ENCODE measurements at places on chromosomes 3 and 15.

DNA sequence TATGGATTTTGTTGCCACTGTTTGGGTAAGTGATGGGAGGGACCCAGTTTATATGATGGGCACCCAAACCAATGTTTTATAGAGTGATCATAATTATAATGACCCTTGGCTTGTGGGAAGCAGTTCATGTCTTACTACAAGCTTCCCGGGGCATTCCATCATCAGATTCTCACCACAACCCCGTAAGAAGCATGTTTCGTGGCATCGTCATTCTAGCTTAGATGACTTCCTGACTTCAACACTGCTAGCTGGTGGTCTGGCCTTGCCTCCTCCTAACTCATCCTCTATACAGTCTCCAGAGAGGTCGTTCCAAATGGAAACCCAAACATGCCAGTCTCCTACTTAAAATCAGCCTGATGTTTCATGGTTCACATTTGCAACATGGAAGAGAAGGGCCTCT lies 226.9 kb downstream of the ADAMTS9 start:
- no peak for DNase-seq

DNA sequence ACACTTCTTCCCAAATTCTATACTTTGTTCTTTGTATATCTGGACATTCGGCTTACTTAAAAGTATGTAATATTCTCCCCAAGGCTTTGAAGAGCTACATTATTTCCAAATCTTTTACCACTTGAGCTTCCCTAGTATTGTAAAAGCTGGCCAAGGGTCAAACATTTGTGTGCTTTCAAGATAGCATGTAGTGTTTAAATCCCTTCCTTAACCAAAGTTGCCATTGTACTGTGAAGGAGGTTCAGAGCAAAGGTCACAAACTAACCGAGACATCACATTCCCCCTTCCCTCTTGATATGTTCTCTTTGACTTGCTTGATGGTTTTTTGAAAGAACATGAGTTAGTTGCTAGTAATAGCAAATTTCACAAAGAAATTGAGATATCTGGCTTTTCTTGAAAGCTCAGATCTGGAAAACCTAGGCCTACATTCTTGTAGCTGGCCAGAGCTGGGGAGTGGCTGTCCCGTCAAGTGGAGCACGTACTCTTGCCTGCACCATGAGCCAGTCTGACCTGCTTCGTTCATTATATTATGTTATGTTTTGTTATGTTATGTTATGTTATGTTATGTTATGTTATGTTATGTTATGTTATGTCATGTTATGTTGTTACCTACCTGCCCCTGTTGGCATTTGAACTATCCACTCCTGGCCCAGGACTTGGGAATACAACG lies 60.2 kb downstream of the FILIP1L start:
- no peak for DNase-seq

- DNase-seq: no peak
These were observed 63.3 kb downstream of the ROBO2 start for GRCh38 chr3:77102951-77103769.

GRCh38 chr3:56823984-56824703 lies 22.4 kb upstream of the ARHGEF3 start:
- DNase-seq: no peak

DNA sequence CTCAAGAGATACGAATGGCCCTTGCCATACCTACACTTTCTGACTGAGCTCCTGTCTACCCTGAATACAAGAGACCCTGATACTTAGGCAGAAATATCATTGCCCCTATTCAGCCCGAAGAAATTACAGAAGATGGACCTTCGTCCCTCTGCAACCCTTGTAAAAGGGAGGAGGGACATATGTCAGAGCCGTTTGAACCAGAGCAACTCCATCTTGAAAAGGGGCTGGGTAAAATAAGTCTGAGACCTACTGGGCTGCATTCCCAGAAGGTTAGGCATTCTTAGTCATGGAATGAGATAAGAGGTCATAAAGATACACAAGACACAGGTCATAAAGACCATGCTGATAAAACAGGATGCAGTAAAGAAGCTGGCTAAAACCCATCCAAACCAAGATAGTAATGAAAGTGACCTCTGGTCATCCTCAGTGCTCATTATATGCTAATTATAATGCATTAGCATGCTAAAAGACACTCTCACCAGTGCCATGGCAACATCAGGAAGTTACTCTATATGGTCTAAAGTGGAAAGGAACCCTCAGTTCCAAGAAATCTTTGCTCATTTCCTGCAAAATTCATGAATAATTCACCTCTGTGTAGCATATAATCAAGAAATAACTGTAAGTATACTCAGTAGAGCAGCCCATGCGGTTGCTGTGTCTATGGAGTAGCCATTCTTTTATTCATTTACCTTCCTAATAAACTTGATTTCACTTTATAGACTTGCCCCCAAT lies 49.7 kb upstream of the GPD1L start:
- DNase-seq: no peak

GRCh38 chr3:194384156-194384555 lies 14.6 kb upstream of the LRRC15 start:
- no peak for DNase-seq

DNA sequence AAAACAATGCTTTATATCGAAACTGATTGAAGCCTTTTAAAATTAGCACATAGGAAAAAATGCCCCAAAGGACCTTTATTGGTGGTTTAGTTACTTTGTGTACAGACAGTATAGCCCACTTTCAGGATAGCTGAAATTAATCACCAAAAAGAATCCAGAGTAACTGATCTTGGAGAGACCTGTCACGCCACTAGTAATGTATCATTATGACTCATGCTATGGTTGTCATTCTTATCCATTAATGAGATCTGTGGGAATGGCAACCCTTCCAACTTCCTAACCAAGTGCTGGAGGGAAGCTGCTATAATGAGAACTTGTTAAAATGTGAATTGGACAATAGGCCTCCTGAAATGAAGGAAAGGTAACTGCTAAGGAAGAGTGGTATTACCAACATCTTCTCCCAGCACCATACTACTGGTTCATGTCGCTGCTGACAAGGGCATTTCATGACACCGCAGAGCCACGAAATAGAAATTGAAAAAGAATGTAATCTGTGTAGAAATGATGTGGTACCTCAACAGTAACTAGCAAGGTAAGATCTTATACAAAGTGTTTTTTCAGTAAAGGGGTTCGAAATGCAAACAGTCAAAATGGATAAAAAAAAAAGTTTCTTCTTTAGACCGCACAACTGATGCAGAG lies 7.1 kb upstream of the EMC4 start:
- DNase-seq: no peak

DNA sequence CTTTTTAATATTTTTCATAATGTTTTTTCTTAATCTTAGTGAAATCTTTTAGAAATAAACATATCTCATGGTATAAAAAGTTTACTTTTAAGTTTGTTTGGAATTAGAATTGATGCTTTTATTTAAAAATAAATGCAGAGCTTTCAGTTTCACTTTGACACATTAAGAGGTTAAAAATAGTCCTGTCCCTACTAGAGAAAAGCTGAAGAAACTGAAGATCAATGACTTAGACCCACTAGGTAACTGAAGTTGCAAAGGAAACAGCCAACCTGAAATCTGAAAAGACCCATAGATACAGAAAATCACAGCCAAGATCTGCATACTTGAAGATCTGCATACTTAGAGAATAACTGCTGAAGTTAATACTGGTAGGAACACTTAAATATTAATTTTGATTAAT lies 237.6 kb downstream of the RAP2B start:
- no peak for DNase-seq

DNA sequence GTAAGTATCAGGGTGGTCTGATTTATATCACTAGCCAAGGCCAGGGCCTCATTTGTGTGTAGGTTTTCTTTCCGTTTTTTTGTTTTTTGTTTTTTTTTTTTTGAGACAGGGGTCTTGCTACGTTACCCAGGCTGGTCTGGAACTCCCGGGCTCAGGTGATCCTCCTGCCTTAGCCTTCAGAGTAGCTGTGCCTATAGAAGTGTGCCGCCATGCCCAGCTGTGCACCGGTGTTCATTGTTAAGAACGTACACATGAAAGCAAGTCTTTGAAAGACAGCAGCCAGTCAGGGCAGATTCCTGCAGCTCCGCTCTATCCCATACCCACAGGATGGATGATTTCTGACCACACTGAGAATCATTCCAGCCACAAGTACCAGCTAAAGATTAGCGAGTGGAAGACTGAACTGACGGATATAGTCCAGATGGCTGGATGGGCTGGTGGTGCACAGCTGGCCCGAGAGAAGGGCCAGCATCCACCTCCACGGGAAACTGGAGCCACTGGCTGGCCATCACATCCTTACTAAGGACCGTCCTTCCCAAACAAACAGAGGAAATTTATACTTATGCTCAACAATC lies 95.4 kb downstream of the PCSK6 start:
- no peak for DNase-seq

DNA sequence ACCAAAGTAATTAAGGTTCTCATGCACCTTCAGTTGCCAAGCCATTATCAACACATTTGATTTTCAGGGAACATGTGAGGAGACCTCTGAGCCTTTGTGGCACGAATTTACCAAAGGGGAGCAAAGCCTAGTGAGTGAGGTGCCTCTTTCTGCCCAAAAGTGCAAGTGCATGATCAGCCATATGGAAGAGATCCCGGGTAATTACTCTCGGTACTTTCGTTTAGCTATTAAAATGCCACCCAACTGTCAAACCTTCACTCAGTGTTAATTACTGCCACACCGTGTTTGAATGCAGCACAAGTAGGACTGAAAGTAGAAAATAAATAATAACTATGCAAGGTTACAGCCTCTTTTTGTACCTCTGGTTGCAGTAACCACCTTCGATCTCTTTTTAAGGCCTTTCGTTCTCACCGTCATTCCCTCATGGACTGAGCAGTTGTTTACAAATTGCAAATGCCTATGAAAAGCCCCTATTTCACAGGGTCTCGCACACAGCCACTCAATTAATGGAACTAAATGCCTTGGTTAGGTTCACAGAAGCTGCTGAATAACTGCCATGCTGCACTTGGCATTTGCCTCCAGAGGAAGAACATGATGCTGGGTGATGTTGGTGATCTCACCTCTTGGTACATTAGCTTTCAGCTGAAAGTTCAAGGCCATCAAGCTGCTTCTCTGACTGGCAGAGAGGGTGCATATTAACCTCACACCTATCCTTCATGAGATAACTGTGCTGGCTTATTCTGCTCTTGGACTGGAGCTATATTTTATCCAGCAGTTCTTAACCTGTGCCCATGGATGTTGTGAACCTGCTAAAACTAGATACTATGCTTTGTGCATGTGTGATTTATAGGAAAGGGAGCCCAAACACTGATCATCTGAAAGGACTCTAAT lies 69.9 kb downstream of the TNIK start:
- DNase-seq: no peak

GRCh38 chr3:49255112-49255511 lies 21.9 kb downstream of the C3orf62 start:
- DNase-seq: no peak

GRCh38 chr15:74175271-74176191 lies 2.0 kb downstream of the ISLR start:
- DNase-seq: no peak

DNA sequence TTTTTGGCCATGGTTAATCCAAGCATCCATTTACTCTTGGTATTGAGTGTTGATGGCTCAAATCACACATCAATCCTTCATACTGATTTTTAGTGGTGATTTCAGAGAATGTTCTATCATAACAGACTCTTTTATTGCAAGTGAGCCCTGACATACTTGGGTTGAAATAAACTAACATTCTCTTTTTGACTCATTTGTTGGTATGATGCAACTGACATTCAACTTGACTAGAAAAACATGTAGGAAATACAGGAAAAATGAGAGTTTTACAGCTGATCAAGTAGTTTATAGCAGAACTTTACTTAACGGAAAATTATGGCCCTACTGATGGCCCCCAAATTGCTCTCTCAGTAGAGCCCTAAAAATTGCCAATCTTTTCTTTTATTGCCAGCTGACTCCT lies 173.9 kb upstream of the CD96 start:
- no peak for DNase-seq

DNA sequence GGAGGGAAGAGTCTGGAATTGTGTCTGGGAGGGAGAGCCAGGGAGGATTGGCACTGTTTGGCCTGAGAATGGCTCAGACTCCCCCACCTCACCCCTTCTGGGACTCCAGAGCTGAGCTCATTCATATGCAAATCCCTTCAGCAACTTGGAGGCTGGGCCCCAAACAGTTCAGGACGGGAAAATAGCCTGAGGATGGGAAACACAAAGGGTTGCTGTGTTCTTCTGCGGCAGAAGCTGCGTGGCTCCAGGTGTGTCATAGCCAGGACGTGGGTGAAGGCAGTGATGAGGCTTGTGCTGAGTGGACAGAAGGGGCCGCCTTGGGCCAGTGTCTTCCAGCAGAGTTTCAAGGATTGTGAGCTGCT lies 16.6 kb downstream of the MASP1 start:
- DNase-seq: no peak

DNA sequence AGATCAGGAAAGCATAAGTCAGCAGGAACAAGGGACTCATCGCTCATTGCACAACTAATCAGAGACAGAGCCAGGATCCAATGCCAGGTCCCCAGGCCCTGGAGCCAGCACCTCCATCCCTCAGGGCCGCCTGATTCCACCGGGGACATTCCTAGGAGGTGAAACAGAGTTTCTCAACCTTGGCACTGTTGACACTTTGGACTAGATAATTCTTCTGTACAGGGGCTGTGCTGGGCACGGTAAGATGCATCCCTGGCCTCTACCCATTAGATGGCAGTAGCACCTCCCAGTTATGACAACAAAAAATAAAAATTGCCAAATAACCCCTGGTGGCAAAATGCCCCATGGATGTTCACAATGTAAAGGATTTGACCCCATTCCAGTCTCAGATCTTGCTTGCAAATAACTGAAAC lies 127.7 kb downstream of the MTHFS start:
- DNase-seq: no peak

- no peak for DNase-seq
These were observed 100.0 kb downstream of the PCCB start for GRCh38 chr3:136350132-136350531.

DNA sequence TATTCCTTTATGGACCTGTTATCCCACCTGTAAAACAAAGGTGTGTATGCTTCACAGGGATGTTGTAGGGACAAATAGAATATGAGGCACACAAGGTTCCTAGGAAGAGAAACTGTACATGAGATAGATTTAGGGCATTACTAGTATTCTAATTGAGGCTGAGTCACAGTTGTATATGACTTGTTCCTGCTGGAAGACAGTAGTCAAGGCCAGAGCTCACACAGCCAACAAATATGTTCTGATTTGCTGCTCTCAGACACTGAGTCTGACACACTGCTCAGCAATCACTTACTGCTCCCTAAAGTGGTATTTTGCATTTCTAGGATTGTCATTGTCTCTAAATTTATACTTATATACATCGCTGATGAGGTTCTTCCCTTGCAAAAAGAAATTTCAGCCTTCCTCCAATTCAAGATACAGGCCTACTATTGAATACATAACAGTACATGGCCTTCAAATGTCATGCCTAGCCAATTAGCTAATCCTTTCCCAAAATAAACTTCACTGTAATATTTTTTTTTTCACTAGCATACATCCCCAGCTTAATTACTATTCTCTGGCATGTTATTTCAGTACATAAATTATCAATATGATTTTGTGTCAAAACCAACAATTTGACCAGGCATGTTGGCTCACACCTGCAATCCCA lies 69.8 kb downstream of the TIGIT start:
- no peak for DNase-seq

DNA sequence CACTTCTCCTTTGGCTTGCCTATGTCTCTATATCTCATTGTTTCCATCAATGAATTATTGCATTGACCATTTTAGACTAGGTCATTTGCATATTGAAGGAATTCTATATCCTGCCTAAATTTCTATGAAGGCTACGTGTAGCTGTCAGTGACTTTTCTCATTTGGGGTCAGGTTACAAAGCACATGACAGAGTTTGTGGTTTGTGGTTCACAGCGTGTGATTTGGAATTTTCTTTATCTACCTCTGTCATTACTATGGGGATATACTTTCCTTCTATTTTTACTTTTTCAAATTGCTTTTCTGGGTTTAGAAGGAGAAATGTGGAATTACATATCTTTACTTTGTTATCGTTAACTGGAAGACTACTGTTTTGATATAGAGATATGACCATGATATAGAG lies 317.3 kb upstream of the CFAP20DC start:
- no peak for DNase-seq

Measured in activated CD4-positive, alpha-beta T cell treated with anti-CD3 and anti-CD28 coated beads for 24 hours (primary cell).